ENCODE measurements at places on chromosomes 6 and 20. TPM values are rescaled to one million over a fixed set of nuclear protein-coding genes. Genes with fewer than 3 reads are reported as not detected.

DNA sequence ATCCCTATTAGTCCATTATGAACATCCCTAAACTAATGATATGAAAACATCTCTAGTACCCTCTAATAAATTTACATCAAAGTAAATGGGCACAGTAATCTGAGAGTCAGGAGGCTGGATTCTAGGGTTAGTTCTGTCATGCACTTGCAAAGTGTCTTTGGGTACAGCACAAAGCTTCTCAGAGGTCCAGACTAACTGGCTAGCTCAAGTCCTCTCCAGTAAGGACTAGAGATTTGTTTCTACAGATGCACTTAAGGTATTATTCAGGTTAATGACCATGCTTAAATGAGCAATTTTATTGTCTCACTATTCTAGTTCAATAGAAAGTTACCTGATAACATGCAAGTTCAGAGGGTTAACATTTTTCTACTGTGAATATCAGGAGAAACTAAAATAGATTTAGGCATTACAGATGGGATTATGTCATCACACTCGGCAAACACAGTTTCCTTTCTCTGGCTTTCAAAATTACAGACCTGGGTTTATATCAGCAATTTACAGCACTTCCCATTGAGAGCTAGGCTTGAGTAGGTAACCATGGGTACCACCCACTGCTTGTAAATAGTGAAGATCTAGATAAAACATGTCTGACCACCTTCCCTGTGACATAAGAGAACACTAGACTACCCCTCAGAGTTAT is 402.9 kb upstream of the RUNX2 start:
- peaks cover 51% of the 10 kb centered on the region for H3K4me1 ChIP-seq
- DNase-seq, result peak; percentile 62
- peak overlapping the region; percentile 12 for H3K4me3 ChIP-seq
- no peaks in the 10 kb centered on the region for H3K27me3 ChIP-seq
- peak overlapping the region; percentile 71 for H3K27ac ChIP-seq

GRCh38 chr6:165245701-165246100 is 63.7 kb downstream of the C6orf118 start:
- H3K27me3 ChIP-seq, result no peaks in the 10 kb centered on the region
- H3K36me3 ChIP-seq, result no peaks in the 10 kb centered on the region
- no peak overlapping the region for H3K4me3 ChIP-seq

DNA sequence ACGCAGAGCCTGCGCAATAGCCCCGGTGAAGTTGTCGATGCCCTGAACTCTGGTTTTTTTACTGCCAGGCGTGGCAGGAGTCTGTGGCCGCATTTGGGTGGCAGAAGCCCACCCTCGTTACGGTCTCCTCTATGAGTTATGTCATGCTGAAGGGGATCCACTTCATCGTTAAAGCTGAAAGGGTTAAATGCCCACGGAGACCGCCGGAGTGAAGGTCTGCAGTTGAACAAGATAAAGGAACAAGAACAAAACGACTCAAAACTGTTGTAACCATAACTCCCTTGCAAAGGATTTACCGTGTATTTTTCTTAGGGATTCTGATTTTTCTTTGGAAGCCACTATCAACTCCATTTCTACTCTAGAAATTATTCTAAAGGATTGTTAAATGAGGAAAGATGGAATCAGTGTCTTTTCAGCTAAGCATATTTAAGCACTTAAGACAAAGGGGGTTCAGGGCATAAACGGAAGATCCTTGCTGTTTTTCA is 501 bp upstream of the ELOVL5 start:
- peaks cover 23% of the 10 kb centered on the region for H3K27me3 ChIP-seq
- H3K27ac ChIP-seq, result peak overlapping the region; percentile 92
- H3K36me3 ChIP-seq, result peaks cover 26% of the 10 kb centered on the region

GRCh38 chr6:25640446-25640845 is 11.6 kb upstream of the SCGN start:
- no peak for DNase-seq
- no peaks in the 10 kb centered on the region for H3K36me3 ChIP-seq
- peaks cover 26% of the 10 kb centered on the region for H3K27me3 ChIP-seq

Gene TCF21
- total RNA-seq, result not detected

DNA sequence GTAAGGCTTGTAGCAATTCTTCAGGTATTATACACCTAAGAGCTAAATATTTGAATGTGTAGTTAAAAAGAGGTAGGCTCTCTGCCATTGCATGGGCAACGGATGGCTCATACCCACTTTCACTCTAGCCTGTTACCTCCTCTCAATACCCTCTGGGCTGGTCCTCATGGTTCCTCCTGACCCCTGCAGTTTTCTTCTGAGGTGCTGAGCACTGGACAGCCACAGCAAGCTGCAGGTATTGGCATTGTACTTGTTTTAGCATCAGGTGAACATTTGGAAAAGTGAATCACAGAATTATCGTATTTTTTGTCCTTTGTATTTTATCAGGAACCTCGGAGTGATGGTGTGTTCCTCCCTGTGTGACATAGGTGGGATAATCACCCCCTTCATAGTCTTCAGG is 32.9 kb downstream of the SLC22A1 start:
- H3K4me3 ChIP-seq, result no peak overlapping the region
- H3K4me1 ChIP-seq, result no peaks in the 10 kb centered on the region
- peaks cover 7% of the 10 kb centered on the region for H3K27me3 ChIP-seq
- no peak overlapping the region for H3K27ac ChIP-seq
- no peak for DNase-seq

Gene CD83
- total RNA-seq, result 10.0 TPM

GRCh38 chr6:164072240-164072666 is 657.7 kb downstream of the QKI start:
- no peak overlapping the region for H3K27ac ChIP-seq
- no peak for DNase-seq
- no peaks in the 10 kb centered on the region for H3K27me3 ChIP-seq
- H3K36me3 ChIP-seq, result no peaks in the 10 kb centered on the region
- H3K4me1 ChIP-seq, result no peaks in the 10 kb centered on the region

Gene WFDC10B
- not detected for total RNA-seq

Gene MYMX
- total RNA-seq, result not detected

- peaks cover 9% of the 10 kb centered on the region for H3K4me1 ChIP-seq
- H3K27ac ChIP-seq, result no peak overlapping the region
- DNase-seq, result no peak
- H3K27me3 ChIP-seq, result no peaks in the 10 kb centered on the region
- no peak overlapping the region for H3K4me3 ChIP-seq
Measured at GRCh38 chr6:169189686-169190085, 64.0 kb downstream of the THBS2 start.

DNA sequence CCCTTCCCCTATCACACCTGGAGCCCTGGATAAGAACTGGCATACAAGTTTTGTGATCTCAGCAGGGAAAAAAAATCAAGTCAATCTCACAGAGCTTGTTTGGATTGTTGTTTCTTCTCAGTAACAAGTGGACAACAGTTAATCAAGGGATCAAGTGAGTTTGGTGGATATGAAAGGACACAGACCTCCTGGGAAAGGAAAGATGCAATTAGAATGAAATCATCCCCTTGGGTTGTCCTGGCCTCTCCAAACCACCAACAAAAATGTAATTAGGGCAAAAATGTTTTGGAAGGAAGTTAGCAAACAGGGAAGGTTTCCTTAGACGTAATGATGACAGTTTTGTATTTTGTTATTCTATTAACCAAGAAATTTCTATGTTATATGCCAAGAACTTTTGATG is 99.1 kb upstream of the PRDM1 start:
- DNase-seq, result no peak
- peaks cover 60% of the 10 kb centered on the region for H3K27me3 ChIP-seq
- no peak overlapping the region for H3K27ac ChIP-seq
- no peak overlapping the region for H3K4me3 ChIP-seq
- H3K36me3 ChIP-seq, result peaks cover 2% of the 10 kb centered on the region
- peaks cover 70% of the 10 kb centered on the region for H3K4me1 ChIP-seq

- H3K4me3 ChIP-seq, result no peak overlapping the region
- no peaks in the 10 kb centered on the region for H3K27me3 ChIP-seq
- no peaks in the 10 kb centered on the region for H3K36me3 ChIP-seq
- peaks cover 50% of the 10 kb centered on the region for H3K4me1 ChIP-seq
Measured at GRCh38 chr6:111534231-111534751, 51.3 kb upstream of the REV3L start.

DNA sequence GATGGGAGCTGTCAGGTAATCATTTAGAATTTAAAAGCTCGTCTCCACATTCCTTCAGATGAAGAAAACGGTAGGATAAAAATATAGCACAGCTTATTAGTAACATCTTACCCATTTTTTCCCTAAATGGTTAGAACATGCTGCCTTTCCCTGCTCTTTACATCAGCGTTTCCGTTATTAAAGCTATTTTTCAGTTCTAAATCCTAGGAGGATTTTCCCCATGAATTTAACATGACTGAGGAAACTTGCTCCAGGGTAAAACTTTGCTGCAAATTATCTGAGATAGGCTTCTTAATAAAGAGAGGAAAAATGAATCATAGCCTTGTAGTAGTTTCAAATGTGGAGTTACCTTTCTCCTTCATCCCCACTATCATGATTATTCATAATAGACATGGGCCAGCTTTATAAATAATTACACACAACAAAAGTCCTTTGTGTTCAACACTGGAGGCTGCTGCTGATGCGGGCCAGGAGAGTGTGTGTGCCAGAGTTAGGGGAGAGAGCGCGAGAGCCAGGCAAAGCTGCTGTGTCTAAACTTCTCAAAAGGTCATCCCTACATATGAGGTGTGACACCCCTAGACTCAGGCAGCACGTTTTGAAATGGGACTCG is 24.4 kb downstream of the MYLIP start:
- H3K4me1 ChIP-seq, result peaks cover 1% of the 10 kb centered on the region
- H3K4me3 ChIP-seq, result no peak overlapping the region
- no peak overlapping the region for H3K27ac ChIP-seq
- H3K36me3 ChIP-seq, result peaks cover 73% of the 10 kb centered on the region

Gene PLEKHG1
- total RNA-seq, result 0.76 TPM

Gene TAP2
- total RNA-seq, result 159 TPM

DNA sequence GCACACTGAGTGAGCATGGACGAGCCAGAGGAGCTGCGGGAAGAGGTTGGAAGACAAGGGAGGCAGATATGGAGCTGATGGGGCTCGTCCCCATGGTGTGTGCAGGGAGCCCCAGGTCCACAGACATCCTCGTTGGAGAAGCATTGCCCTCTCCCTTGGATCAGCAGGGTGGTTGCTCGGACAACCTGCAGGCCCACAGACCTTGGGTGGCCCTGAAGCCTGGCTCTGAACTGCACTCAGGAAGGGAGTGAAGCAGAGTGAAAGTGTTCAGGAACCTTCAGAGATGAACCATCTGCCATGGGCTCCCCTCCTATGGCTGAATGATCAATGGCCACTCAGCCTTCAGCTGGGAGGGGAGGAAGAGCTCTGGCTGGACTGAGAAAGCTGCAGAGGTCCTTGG is 43.3 kb upstream of the LRFN2 start:
- H3K27me3 ChIP-seq, result peaks cover 7% of the 10 kb centered on the region
- no peak overlapping the region for H3K4me3 ChIP-seq
- no peaks in the 10 kb centered on the region for H3K36me3 ChIP-seq
- no peak for DNase-seq
- H3K4me1 ChIP-seq, result no peaks in the 10 kb centered on the region
- no peak overlapping the region for H3K27ac ChIP-seq

Gene MYBL2
- total RNA-seq, result 129 TPM

Gene TUBB1
- not detected for total RNA-seq

Gene HLA-DMA
- total RNA-seq, result 30.5 TPM

DNA sequence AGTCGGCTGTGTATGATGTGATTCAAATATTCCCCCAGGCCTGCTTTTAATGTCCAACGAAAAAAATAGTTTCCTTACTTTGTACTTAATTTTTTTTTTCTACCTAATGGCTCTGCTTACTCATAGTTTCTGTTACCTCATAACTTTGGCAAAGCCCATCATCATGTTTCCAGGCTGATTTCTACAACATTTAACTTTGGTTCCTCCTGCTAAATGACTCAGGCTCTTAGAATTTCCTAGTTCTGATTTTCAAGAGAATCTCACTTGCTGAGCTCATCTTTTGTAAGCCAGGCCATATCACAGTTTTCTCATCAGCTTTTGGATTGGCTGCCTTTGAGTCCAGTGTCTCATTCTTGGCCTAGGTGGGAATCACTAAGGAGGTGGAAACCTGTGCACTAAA is 323.1 kb downstream of the HDGFL1 start:
- DNase-seq, result no peak
- H3K4me1 ChIP-seq, result no peaks in the 10 kb centered on the region
- H3K27ac ChIP-seq, result no peak overlapping the region
- H3K27me3 ChIP-seq, result no peaks in the 10 kb centered on the region

DNA sequence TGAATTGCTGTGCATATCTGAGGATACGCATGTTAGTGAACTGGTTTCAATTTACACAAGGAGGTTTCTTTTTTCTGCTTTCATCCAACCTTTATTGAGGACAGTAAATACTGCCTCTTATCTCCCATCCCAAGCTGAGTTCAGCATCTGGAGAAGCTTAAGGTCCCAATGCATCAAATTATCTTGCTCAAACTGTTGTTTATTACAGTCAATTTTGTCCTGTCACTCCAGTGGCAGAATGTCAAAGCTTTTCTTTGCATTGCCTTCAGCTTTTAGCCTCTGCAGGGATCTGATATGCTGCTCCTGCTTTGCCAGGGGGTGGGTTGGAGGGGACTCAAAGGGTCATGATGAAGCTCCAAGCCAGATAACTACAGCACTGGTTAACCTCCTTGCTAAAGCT is 435.4 kb upstream of the SOX4 start:
- no peaks in the 10 kb centered on the region for H3K36me3 ChIP-seq
- no peak for DNase-seq
- peaks cover 16% of the 10 kb centered on the region for H3K4me1 ChIP-seq
- H3K27me3 ChIP-seq, result no peaks in the 10 kb centered on the region
- H3K4me3 ChIP-seq, result no peak overlapping the region

DNA sequence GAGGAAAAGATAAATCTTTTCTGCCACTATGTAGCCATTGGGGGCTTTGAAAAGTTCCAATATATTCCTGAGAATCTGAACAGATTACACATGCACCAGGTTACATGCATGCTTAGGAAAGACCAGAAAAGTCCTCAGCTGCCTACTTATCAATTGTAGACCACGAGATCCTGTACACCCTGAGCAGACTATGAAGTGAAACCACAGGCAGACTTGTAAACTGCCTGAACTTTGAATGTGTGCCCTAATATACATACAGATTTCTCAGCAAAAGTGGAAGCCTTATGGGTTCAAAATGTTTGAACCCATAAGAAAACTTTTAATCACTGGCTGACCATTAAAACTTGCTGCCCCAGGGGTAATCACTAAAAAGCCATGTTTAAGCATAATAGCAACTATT is 273.5 kb upstream of the RUNX2 start:
- H3K4me3 ChIP-seq, result no peak overlapping the region
- no peaks in the 10 kb centered on the region for H3K27me3 ChIP-seq
- H3K4me1 ChIP-seq, result peaks cover 17% of the 10 kb centered on the region

Gene ANKEF1
- 3.6 TPM for total RNA-seq
